Small intestine (tissue), 16 donors: ENCODE measurements at places on chromosomes 5 and 9. TPM values are rescaled to one million over a fixed set of nuclear protein-coding genes. Genes with fewer than 3 reads are reported as not detected.

- DNase-seq, result no peak
Measured at GRCh38 chr5:37792975-37793631, 46.7 kb downstream of the GDNF start.

- no peak for DNase-seq
Measured at GRCh38 chr9:71233646-71234045, 112.2 kb upstream of the TRPM3 start.

DNA sequence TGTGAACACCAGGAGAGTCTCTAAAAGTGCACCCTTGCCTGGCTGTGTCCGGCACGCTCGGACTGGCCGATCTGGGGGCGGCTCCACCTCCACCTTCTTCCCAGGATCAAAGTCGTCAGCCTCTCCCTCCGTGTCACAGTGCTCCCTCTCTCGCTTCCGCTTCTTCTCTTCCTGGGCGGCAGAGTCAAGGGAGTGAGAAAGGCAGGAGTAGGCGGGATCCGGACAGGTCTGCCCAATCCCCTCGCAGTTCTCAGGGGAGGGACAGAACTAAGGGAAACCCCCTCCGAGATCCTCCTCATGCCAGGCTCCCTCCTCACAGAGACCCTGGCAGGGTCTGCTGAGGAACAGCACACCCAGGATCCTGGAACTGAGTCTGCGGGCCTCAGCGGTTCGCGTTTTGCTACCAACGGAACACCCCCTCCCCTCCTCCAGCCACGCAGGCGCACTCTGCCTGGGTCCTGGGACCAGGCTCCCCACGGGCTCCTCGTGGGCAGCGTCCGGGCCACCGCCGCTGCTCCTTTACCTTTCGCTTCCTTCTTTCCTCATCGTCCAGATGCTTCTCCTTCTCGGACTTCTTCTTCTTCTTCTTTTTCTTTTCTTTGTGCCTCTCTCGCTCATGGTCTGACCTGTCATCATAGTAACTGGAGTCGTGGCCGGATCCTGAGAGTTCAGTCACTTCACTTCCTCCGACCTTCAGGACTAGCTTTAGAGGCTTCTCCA is 1.3 kb downstream of the BRD9 start:
- peak; percentile 42 for DNase-seq

The TEK gene
- polyA plus RNA-seq, result 11.3 TPM

DNA sequence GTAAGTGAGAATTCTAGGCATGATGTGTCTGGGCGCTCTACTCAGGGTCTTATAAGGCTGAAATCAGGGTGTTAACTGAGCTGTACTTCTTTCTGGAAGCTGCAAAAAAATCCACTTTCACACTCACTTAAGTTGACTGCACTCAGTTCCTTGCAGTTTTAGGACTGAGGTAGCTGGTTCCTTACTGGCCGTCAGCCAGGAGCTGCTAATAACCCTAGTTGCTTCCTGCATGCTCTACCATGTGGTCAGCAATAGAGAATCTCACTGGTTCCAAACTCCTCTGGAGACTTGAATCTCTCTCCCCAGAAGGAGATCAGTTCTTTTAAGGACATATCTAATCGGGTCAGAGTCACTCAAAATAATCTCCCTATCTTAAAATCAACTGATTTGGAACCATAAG is 911.2 kb downstream of the EFNA5 start:
- DNase-seq, result no peak

The DIRAS2 gene
- polyA plus RNA-seq, result 0.81 TPM
